ENCODE measurements at places on chromosomes 3 and 15.

- DNase-seq = no peak
Observed at GRCh38 chr3:155038203-155038554, 41.9 kb upstream of the MME start.

GRCh38 chr15:91409387-91409786 is 309.3 kb downstream of the SV2B start:
- DNase-seq = no peak

GRCh38 chr3:153295901-153296300 is 133.9 kb downstream of the RAP2B start:
- no peak for DNase-seq

DNA sequence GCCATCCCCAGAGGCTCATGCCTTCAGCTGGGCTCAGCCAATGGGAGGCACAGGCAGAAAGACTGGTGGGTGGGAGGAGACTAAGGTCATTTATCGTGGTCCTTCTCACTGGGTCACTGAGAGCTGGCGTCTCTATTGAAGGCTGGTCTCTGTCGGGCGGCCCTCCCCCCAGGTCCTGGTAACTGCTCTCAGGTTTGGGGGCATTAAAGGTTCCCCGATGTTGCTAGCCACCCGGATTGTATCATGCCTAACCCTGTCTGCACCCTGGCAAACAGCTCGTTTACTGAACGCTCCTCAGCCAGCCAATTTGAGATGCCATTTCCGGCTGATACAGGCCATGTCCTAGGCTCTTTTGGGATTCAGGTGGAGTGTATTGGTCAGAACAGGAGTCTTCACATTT is 10.5 kb downstream of the SELENOS start:
- no peak for DNase-seq

GRCh38 chr15:31367021-31367729 is 40.5 kb downstream of the KLF13 start:
- no peak for DNase-seq

- no peak for DNase-seq
Observed at GRCh38 chr3:15982667-15983196, 185.0 kb upstream of the ANKRD28 start.

- DNase-seq = no peak
Observed at GRCh38 chr3:24139463-24140412, 194.7 kb downstream of the NR1D2 start.
